CD8-positive, alpha-beta T cell (primary cell): ENCODE measurements at places on chromosomes 11 and 22.

DNA sequence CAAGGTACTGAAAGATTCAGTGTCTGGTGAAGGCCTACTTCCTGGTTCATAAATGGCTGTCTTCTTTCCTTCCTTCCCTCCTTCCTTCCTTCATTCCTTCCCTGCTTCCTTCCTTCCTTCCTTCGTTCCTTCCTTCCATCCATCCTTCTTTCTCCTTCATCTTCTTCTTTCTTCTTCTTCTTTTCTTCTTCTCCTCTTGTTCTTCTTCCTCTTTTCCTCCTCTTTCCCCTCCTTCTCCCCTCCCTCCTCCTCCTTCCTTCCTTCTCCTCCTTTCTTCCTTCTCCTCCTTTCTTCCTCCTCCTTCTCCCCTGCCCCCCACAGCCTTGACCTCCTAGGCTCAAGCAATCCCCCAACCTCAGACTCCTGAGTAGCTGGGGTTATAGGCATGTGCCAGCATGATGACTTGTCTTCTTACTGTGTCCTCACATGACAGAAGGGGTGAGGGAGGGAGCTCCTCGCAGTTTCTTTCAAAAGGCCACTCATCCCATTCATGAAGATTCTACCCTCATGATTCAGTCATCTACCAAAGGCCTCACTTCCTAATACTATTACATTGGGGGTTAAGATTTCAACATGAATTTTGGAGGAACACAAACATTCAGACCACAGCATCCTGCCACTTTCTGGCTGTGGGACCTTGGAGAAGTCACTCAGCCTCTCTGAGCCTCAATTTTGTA lies 22.6 kb upstream of the CCDC134 start:
- DNase-seq: no peak

DNA sequence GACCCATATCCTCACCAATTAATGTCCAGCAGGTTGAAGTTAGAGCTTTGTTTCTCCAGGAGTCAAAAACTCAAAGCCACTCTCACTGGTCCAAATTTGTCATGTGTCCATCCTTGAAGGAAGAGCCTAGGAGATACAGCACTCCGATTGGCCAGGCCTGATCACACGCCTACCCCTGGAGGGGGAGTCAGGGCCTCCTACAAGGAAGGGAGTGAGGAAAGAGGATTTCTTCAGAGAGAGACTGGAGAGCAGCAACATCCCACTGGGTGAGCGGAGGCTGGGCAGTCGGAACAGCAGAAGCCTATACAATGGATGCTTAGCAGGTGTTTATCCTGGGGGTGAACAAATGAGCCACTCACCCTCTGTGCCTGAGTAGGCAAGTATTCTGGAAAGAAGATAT lies 113.9 kb downstream of the TRIM29 start:
- DNase-seq: no peak

- no peak for DNase-seq
These were observed 9.8 kb upstream of the NXPE4 start for GRCh38 chr11:114605370-114605769.

DNA sequence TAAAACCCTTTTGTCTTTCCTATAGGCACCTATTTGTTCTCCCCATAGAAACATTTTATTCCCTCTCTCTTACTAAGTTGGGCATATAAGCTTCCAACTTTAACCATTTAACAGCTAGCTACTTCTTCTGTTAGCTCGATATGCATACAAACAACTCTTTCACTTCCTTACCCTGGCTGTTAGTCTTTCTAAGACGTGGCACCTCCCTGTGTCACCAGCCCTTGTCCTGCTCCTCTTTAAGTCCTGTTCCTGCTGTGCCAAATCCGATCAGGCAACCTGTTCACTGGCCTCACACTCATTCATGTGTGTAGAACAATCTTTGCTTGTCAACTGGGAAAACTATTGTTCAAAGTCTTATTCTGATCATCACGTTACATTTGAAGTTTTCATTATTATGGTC lies 1376.1 kb upstream of the TENM4 start:
- DNase-seq: no peak

DNA sequence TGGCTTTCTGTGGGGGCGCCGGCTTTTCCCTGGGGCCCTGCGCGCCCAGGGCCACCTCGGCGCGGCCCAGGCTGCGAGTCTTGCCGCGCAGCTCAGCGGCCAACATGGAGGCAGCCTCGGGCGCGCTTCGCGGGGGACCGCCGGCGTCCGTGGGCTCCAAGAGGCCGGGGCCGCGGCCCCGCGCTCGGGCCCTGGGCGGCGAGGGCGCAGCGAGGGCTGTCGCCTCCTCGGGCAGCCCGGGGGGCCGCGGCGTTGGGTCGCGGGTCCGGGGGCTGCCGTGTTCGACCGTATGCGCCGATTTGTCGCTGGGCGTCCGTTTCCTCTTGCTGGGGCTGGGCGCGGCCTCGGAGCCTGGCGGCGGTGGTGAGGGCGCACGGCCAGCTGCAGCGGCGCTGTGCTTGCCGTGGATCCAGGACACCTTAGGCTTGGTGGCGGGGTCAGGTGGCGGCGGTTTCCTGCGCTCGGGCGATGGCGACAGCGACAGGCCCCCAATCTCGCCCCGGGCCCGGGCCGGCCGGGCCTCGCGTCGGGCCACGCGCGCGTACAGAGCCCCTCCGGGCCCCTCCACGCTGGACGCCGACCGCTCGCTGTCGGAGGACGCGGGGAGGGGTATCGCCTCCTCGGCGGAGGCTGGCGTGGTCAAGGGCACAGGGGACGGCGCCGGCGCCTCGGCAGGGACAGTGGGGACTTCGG lies 11.9 kb downstream of the SCARF2 start:
- DNase-seq: no peak

- no peak for DNase-seq
These were observed 621 bp downstream of the KCNC1 start for GRCh38 chr11:17734986-17735817.
